SJSA1 (cell line): ENCODE measurements at places on chromosomes 7 and 10.

- no peak for DNase-seq
Observed at GRCh38 chr7:37920849-37921805, 687 bp downstream of the EPDR1 start.

GRCh38 chr10:34933676-34934075 lies 118.6 kb upstream of the PARD3 start:
- DNase-seq, result no peak

- DNase-seq, result peak; percentile 94
Observed at GRCh38 chr7:47669178-47669891, 87.4 kb upstream of the TNS3 start.

DNA sequence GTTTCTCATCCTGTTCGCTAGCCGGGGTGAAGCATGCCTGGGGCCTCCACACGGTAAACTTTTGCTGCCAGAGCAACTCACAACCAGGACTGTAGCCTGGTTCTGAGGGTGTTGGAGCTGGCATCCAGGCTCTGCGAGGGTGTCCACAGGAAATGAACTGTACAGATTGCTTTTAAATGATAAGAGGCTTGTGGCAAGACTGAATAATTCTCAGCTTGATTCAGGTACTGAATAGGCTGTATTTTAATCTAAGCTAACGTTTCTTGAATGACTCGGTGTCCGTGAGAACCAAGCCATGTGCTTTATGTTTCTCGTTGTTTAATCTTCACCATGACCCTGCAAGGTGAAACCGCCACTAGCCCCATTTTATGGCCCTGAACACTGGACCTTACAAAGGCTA lies 49.3 kb downstream of the EEPD1 start:
- DNase-seq, result no peak

DNA sequence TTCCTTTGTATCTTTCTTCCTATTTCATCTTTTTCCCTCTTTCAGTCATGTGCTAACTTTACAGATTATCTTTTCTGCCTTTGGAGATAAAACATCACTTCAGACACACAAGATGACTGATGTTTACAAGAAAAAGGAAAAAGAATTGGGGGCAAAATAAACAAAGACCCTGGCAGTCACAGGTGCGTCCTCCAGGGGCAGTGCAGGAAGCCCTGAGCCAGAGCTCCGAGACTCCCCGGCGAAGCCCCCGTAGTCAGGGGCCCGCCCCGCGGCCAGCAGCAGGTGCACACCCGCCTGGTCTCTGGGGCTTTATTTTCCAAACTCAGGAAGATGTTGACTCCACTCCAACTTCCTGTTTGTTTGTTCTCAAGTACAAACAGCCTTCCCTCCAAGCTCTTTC lies 10.2 kb downstream of the STK32C start:
- DNase-seq, result no peak

- DNase-seq, result no peak
Observed at GRCh38 chr7:131080754-131081153, 246.9 kb upstream of the MKLN1 start.

DNA sequence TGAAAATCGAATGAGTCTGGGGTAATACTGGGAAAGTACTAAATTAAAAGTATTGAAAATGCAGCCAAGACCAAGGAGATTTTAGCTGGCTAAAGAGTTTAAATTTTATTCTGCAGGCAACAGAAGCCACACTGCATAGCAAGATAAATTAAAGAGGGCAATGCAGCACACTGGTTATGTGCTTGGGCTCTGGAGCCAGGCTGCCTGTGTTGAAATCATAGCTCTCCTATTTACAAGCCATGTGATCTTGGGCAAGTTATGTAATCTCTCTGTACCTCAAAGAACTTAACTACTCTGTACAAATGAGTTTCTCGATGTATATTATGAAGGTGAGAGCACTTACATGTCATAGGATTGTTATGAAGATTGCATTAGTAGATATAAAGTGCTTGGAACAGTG lies 9.9 kb downstream of the SLC25A13 start:
- DNase-seq, result no peak

DNA sequence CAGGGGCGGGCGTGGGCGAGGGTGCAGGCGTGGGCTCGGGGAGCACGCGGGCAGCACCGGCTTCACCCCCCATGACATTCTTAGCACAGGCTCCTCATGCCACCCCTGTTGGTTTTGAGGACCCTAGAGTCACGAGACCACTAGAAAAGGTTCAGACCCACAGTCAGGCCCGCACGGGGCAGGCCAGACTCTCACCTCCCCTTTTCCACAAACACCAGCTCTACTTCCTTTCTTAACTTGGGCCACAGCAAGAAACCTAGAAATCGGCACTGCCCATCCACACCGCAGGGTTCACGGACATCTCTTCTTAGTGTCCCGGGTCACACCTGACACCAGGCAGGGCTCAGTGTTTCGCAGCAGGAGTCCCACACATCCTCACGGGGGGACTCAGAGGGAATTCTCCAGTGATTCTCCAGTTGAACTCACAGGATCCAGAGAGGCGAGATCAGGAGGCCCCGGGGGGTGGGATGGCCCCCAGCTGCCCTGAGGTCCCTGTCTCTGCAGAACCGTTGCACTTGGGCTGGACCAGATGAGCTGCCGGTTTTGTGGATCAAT lies 52.0 kb downstream of the JAKMIP3 start:
- DNase-seq, result no peak

DNA sequence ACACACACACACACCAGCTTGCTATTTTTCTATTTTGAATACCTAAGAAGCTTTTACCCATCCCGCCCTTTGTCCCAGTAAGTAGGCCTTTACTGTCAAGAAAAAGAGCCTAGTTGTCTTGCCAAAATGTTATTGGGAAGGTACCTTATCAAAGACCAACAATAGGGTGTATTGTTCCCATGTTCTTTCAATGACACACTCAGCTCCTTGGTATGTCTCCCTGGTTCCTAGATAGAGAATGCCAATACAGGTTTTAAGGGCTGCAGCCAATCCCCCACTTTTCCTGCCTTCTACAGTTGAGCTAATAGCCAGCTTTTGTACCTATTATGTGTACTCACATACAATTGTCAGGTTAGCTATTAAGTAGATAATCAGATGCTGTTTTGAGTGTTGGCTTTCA lies 92.0 kb upstream of the LRRTM3 start:
- DNase-seq, result no peak

DNA sequence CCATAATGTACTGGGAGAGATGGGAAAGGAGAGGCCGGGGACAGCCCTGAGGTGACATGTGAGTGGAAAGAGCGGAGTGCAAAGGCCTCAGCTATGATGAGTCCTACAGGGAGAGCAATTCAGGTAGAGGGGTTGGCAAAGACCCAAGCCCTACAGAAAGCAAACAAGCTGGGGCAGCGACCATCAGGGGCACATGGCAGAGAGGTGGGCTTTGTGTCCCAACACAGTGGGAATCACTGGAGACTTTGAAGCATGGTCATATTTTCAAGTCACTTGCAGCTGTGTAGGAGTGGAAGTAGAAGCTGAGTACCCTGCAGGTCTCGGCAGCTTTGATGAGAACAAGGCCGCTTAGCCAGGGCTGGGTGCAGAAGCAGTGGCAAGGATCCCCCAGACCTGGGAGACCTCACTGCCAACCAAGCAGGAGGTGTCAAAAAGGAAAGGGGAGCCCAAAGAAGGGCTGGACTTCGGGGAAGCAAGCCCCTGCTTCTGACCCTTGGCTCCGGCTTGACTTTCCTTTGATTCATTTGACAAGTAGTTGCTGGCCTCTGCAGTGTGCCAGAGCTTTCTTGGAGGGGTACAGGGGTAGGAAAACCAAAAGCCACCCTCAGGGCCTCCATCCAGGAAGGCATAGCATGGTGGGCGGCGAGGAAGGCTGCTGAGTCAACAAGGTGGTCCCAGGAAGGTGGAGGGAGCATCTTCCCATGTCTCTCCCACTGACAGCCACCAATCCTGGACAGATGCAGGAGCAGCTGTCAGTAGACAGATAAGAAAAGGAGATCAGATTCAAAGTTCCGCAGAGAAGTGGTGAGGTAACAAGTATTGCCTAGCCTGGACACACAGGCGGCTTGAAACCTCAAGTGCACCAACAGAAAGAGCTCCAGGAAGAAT lies 1.9 kb upstream of the PGAM2 start:
- no peak for DNase-seq

GRCh38 chr10:30491916-30492515 lies 58.0 kb downstream of the MAP3K8 start:
- no peak for DNase-seq

DNA sequence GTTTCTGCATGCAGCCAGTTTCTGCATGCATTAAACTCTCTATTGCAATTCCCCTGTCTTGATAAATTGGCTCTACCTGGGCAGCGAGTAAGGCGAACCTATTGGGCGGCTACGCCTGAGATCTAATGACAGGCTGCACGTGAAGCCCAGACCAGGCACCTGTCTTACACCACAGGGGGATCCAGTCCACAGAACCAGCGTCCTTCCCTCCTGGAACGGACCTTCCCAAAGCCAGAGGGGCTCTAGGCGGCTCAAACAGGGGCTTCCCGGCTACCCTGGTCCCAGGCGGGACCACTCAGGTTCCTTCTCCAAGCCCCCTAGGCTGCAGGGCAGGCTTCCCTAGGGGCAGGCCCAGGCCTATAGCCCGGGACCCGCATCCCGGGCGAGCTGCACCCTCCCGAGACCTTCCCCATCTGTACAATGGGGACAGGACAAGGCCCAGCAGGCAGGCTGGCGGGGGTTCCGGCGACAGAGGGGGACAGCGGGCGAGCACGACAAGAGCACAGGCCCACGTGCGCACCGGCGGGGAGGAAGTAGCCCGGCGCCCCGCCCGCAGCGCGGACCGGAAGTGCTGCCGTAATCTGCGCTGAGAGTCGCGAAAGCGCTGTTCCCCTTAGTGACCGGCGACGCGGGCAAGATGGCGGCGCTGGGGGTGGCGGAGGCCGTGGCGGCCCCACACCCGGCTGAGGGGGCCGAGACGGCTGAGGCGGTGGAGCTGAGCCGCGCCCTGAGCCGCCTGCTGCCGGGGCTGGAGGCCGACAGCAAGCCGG lies at the start of gene DNAAF5:
TSS of gene DNAAF5 (plus strand) at position 616 of the 770 bp plus-strand sequence. CDS start at position 638, 22 bp downstream.
- DNase-seq, result peak; percentile 64

DNA sequence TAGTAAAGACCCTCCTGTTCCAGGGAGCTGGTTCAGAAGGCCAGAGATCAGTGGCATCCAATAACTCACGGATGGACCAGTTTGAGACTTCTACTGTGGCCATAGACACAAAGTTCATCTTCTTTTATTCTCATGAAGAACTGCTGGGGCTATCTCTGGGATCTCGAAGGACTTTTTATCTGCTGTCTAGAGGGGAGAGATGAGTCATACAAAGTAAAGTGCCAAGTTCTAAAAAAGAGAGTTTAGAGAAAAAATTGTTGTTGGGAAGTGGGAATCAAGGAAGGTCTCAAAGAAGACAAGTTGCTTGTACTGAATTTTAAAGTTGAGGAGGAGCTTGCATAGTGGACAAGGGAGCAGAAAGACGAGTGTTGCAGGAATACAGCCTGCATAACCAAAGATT lies 8.0 kb upstream of the FAM221A start:
- no peak for DNase-seq

- no peak for DNase-seq
Observed at GRCh38 chr7:5470816-5471215, 47.2 kb upstream of the TNRC18 start.

DNA sequence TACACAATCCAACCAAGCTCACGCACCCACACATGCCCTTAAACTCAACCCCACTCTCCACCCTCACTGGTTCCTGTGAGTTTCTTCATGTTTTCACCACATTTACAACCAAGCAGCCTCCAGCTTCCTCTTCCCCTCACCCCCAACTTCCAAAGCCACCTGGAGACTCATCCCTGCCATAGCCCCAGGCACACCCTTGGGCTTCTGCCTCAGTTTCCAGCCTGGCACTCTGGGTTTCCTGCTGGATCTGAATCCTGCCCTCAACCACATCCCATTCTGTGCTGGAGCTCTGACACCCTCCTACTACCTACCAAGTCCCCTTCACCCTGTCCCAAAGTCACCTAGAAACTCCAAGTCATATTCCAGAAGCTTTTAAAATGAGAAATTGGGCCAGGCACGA lies 29.4 kb downstream of the CCDC3 start:
- DNase-seq, result no peak

DNA sequence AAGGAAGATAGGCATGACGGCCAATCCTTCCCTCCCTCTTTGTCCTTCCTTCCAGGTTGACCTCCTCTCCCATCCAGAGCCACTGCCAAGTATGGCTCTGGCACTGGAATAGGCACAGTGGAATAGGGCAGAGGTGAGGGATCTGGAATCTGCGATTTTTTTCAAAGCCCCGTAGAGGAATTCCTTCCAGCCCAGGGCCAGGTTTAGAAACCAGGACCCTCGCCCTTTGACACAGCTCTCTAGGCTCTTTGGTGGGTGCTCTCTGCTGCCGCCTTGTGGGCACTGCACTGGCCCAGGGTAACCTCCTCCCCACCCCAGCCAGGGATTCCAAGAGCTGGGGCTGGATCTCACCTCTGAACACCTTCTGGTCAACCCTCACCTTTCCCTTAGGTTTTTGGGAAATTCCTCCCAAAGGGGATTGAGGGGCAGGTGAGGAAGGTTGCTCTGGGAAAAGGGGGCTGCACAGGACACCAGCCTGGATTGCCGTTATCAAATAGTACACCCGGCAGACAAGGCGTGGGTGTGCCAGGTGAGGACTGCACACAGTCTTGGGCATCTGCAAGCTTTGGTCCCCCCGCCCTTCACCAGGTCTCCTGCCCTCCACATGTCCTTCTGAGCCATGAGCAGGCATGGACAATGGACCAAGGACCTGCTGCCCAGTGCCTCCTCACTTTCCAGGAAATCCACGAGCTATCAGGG lies 22.8 kb downstream of the C10orf105 start:
- peak; percentile 65 for DNase-seq

- DNase-seq, result no peak
Observed at GRCh38 chr7:141693082-141693481, 8.9 kb downstream of the DENND11 start.

- DNase-seq, result no peak
Observed at GRCh38 chr10:108445746-108446145, 1281.2 kb upstream of the SORCS1 start.

GRCh38 chr10:125213541-125214282 lies 53.3 kb upstream of the CTBP2 start:
- no peak for DNase-seq

DNA sequence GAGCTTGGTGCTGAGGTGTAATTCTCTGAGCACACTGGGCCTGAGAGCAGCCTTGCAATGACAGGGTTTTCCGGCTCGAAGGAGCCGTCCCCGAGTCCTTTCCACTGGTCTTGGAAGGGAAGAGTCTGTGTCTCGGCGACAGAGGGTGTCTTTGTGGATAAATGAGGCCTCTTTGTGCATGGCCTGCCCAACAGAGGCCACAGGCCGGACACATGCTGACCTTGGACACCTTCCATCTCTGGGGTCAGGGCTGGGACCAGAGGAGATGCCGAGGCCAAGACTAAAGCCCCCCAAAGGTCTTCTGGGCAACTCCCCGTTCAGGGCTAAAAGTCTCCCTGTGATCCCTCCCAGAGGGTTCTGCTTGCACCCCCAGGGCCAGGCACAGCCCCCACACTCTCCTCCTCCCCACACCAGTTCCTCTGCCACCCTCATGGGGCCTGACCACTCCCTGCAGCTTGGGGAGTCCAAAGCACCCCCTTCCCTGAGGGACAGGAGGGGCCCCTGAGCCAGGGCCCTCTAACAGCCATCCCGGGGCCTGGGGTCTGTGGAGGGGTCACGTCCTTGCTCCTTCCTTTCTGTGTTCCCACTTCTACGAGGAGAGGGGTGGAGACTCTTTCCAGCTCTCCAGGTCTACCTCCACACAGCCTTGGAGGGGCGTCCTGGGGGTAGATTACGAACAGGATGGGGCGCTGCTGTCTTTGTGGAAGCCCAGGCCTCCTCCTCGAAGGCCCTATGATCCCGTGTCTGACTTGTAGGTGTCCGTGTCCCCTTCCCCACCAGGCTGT lies 130.6 kb upstream of the FAM20C start:
- no peak for DNase-seq
